Activated T-helper 17 cell treated with anti-CD3 and anti-CD28 coated beads, Interleukin-2, amount 50 U/mL, for 72 hours (primary cell): ENCODE measurements at places on chromosomes 2 and 18.

GRCh38 chr18:61847164-61847791, 45.5 kb downstream of the RNF152 start:
- no peak for ATAC-seq

DNA sequence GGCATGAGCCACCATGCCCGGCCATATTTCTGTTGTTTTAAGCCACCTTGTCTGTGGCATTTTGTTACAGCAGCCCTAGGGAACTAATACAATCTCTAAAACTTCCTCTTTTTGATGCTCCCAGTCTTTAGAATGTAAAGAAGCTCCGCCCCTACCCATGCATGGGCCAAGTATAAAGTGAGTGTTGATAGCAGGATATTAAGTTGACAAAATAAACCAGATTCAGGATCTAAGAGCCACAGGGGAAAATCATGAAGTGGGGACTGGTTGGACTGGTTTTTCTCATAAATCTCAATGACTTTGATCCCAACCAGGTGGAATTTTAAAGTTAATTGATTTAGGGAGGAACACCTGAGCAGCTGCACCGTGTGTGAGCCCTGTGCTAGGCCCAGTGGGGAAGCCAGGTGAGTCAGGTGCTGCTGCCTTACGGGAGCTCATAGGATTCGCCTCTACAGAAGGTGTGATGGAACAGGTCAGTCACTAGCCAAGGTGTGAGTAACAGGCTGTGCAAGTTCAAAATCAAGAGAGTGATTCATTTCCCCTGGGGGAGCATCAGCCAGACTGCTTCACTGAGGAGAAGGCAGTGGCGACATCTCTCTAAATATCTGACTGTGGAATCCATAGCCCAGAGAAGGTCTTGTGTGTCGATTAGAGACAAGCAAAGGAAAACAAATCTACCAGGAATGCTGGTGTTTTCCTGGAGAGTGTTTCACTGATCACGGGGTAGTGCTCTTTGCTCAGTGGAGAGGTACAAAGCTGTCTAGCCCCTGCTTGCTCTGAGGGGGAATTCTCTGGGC, 63.0 kb upstream of the MSH2 start:
- peak; percentile 92 for ATAC-seq

- no peak for ATAC-seq
Measured at GRCh38 chr2:240329778-240330177, 105.7 kb upstream of the GPC1 start.

GRCh38 chr18:56933472-56933871, 213.4 kb upstream of the BOD1L2 start:
- ATAC-seq, result peak; percentile 80

GRCh38 chr2:216636551-216637450, 3.6 kb downstream of the IGFBP2 start:
- ATAC-seq, result no peak

- ATAC-seq, result no peak
Measured at GRCh38 chr2:181025004-181025403, 44.6 kb downstream of the UBE2E3 start.

DNA sequence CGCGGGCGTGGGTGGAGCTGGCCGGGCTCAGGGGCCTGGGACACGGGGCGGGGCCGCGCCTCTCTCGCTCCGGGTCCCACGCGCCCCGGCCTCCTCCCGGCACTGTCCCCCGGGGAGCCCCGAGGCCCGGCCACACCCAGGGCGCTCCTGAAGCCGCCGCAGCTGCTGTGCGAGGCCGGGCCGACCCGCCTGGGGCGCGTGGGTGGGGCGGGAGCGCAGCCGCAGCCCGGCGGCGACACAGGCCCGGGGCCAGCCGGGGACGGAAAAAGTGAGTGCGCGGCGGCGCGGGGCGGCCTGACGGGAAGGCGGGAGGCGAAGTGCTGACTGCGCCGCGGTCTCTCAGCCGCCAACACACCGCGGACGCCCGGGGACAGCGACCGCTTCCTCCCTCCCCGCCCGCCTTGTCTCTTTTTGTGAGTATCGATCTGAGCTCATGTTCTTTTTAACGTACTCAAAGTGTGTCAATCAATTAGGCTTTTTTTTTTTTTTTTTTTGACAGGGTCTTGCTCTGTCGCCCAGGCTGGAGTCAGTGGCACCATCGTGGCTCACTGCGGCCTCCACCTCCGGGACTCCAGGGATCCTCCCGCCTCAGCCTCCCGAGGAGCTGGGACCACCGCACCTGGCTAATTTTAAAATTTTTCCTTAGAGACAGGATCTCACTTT, 14.5 kb downstream of the PDCD1 start:
- peak; percentile 80 for ATAC-seq
